ENCODE measurements at places on chromosomes 12 and 14.

- no peak for DNase-seq
Measured at GRCh38 chr12:89948271-89949175, 239.9 kb upstream of the ATP2B1 start.

DNA sequence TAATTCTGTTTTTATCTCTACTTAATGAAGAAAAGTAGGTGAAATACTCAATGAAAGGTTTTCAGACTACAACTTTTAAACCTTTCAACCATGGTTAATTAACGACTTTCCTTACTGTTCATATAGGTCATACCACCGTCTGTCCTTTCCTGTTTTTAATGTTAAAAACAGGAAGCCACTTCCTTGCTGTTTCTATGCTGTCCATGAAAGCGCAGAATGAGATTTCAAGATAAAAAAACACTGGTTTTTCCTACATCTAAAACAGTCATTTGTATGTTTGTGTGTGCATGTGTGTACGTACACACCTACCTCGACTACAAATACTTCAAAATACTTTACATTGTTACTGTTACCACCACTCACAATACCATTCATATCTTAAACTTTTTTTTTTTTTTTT lies 27.3 kb downstream of the SPTLC2 start:
- no peak for DNase-seq

- no peak for DNase-seq
Measured at GRCh38 chr12:109288571-109288970, 20.5 kb downstream of the FOXN4 start.

DNA sequence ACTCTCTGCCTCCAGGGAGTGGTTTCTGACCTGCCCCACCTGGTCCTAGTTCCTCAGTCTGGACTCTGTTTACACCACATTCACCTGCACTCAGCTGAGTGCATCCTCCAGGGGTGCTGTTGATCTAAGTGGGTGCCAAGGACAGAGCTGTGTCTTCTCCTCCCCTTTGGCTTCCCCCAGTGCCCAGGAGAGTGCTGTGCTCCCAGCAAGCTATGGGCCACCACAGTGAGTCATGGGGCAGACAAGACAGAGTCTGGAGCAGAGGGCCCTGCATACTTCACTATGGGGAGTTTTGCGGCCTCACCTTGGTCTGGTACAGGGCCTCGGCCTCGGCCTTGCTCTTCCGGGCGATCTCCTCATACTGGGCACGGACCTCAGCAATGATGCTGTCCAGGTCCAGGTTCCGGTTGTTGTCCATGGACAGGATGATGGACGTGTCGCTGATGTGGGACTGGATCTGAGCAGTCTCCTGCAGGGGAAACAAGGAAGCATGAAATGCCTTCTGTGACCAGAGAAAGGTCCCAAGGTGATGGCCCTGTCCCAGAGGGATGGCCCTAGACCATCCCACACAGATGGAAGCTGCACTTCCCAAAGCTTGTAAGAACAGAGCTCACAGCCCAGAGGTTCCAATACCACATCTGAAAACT lies 4.9 kb downstream of the KRT73 start:
- no peak for DNase-seq

GRCh38 chr12:116354950-116355783 lies 77.7 kb upstream of the MED13L start:
- DNase-seq, result no peak

GRCh38 chr14:79730196-79730595 lies 481.1 kb downstream of the DIO2 start:
- no peak for DNase-seq

- DNase-seq, result no peak
Measured at GRCh38 chr14:63387711-63388110, 69.0 kb upstream of the GPHB5 start.

GRCh38 chr14:88013750-88014349 lies 8.9 kb downstream of the GPR65 start:
- DNase-seq, result peak; percentile 38

- DNase-seq, result no peak
Measured at GRCh38 chr14:68695326-68695768, 97.5 kb downstream of the ZFP36L1 start.

- no peak for DNase-seq
Measured at GRCh38 chr14:92401561-92401960, 78.6 kb downstream of the SLC24A4 start.

DNA sequence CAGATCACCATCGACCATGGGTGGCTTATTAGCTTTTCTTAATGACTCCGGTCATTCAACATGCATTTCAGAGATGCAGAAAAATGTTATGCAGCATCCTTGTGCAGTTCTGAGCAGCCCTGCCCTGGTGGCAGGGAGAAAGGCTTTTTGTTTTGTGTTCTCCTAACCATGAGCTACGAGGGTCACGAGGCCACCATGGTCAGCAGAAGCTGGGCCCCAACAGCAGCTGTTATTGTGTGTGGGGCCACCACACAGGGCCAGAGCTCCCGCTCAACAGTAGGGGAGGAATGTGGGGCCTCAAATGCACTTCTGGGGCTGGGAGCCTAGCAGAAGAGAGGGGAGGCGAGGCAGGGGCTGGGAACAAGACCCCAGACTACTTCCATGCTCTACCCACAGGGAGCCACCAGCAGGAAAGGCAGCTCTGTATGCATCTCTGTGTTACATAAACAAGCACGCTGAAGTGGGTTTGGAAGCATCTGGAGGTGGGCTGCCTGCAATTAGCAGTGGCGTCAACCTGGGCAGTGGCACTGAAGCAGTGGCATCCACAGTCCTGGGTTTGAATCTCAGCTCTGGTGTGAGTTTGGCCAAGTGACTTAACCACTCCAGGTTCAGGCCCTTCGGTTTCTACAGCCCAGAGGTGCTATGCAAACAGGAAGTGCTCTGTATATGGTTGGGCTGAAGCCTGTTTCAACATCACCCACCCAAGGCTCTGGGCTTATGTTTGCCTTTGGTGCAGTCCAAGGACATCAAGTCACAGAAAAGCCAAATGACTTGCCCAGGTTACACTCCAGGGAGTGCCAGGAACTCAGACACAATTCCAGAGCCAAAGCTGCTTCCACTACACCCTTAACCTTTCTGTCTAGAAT lies 16.3 kb downstream of the GLTP start:
- DNase-seq, result no peak

- DNase-seq, result peak; percentile 92
Measured at GRCh38 chr14:90522571-90523191, 125.9 kb downstream of the CALM1 start.

DNA sequence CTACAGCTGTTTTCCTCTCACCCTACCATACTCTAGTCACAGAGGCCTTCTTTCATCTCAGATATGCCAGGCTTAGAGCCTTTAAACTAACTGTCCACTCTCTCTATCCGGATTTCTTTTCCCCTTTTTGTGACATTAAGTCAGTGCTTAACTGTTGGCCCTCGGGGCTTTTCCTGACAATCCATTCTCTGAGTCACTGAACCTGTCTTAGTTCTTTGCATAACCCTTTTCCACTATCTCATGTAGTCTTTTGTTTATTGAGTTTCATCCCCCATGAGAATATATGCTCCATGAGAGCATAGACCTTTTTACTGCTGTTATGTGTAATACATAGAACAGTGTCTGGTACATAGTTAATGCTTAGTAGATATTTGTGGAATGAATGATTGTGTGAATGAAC lies 68.7 kb downstream of the PLEKHA5 start:
- no peak for DNase-seq

DNA sequence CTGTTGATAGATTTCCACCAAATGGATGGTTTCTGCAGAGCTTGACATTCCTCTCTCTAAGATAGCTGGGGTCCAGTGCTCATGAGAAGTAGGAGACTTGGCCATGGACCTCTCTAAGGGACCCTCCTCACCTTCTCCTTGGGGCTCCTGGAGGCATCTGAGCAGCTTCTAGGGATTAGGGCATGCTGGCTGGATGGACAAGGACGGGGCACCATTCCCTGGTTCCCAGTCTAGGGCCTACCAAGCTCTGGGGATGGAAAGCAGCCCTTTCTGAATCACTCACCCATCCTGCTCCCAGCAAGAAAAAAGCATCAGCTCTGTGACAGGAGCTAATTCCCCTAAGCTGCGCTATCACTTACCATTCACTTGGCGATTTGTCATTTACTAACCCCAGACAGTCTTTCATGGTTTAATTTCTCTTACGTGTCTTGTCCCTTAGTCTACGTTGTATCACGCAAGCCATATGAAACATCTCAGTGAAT lies 39.5 kb downstream of the VWF start:
- no peak for DNase-seq

GRCh38 chr12:118773956-118774723 lies 207.2 kb upstream of the SRRM4 start:
- peak; percentile 92 for DNase-seq

- no peak for DNase-seq
Measured at GRCh38 chr14:32941668-32942065, 3.0 kb downstream of the NPAS3 start.

- no peak for DNase-seq
Measured at GRCh38 chr12:11787933-11788849, 138.7 kb downstream of the ETV6 start.

DNA sequence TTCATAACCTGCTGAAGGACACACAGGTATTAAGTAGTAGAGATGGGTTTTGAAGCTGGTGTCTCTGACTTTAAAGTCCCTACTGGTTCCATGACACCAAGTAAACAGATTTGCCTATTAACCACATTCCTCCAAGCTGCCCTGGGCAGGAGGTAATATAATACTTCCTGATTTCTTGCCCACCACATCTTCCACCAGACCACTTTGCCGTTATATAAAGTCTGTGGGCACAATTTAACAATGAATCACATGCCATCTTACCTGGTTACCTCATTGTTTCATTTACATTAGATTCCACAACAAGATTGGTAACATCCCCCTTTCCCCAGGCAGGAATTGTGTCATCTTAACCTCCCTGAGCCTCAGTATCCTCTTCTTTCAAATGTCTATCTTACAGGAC lies 900 bp upstream of the LRRC23 start:
- no peak for DNase-seq

- DNase-seq, result no peak
Measured at GRCh38 chr12:124537525-124538193, 29.8 kb downstream of the NCOR2 start.

GRCh38 chr12:1777798-1778197 lies 42.6 kb upstream of the LRTM2 start:
- DNase-seq, result no peak

DNA sequence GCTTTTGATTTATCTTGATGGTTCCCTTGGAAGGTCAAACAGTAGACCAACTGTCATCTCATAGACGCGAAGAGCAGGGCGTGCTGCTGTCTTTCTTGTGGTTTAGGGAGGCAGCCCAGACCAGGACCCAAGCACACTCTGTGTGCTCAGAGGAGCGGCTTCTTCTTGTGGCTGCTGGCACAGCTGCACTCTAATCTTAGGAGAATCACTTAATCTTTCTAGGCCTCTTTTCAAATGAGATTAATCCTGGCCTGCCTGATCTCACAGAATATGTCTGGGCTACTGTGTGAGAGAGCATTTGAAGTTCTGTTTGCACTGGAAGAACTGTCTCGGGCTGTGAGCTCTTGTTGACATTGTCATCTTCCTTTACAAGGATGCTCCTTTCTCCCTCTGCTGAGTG lies 60.0 kb upstream of the TRAF3 start:
- no peak for DNase-seq

- DNase-seq, result no peak
Measured at GRCh38 chr12:103468837-103469236, 26.9 kb downstream of the C12orf42 start.

- no peak for DNase-seq
Measured at GRCh38 chr12:25557830-25558436, 4.8 kb upstream of the LMNTD1 start.

- DNase-seq, result no peak
Measured at GRCh38 chr14:73740618-73741326, 26.6 kb upstream of the PNMA1 start.

- no peak for DNase-seq
Measured at GRCh38 chr12:97960225-97960624, 497.6 kb downstream of the RMST start.

DNA sequence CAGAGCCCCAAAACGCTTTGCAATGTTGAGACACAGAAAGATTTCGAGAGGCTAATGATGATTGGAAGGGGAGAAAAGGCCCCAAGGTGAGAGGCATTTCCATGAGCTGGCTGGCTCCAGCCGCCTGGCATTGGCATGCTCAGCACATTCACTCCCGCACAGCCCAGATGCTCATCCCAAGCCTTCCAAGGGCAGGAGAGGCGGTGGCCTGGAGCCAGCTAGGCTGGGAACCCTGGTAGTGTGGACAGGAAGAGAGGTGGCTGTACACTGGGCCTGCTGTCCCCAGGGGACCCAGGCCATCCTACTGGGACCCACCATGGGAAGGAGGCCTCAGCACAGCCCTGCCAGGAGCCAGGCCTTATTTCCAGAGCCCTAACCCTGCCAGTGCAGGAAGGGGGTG lies 72.2 kb downstream of the SPTB start:
- DNase-seq, result no peak

DNA sequence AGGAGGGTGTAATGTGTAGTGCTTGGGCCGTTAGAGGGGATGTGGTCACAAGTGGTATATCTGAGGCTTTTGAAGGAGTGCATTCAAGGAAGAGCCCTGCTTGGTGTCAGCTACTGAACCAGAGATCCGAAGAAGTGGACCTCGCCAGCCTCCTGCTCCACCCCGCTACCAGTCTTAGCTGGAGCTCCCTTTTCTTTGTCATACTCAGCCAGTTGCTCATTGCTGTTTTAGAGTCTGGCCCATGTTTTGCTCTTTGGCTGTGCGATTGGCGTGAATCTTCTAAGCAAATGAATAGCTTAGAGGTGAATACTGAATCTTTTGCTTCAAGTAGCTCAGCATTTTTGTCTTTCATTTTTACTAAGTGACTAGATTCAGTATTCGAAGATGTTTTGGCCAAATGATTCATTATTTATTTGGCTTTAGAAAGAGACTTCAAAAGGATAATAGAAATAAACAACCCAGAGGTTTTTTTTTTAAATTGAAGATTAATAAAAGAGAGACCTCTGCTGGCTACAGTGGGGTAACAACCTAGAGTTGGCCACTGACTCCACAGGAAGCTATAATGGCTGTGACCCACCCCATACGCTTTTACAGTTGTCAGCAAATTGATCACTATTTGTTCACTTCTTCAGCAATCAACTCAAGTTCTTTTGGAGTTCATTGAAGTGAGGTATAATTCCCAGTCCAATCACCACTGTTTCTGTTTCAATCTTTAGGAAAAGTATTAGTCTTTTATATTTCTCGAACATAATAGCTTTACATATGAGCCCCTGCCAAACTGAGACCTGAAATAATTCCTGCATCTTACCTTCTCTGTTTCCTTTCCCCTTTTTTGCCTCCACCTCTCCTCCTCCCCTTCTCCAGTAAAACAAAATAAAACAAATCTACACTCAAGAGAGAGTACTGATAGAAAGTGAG lies 19.9 kb downstream of the CDKN1B start:
- no peak for DNase-seq

- DNase-seq, result no peak
Measured at GRCh38 chr12:60935981-60936761, 1324.0 kb upstream of the USP15 start.

Measured in NCI-H1092 (cell line).